8988T (cell line): ENCODE measurements at places on chromosomes 1 and 21.

- no peak for DNase-seq
Observed at GRCh38 chr1:111842411-111842810, 86.7 kb downstream of the DDX20 start.

DNA sequence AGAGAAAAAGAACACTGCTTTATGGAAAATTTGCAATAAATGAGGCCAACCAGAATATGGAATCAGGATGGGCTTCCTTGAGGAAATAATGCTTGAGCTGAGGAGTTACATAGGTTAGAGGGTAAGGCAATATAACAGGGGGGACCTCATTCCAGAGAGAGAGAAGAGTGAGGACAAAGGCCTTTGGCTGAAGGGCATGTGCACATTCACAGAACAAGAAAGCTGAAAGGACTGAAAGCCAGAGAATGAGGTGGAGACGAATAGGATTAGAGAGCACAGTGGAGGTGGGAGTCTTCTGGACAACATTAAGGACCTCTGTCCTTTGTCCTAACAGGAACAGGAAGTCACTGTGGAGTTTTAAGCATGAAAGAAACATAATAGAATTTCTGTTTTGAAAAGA is 60.7 kb upstream of the MROH9 start:
- DNase-seq: no peak

- DNase-seq: no peak
Observed at GRCh38 chr1:93322349-93322748, 23.4 kb upstream of the DR1 start.

GRCh38 chr1:6941786-6942185 is 156.5 kb downstream of the CAMTA1 start:
- DNase-seq: no peak

DNA sequence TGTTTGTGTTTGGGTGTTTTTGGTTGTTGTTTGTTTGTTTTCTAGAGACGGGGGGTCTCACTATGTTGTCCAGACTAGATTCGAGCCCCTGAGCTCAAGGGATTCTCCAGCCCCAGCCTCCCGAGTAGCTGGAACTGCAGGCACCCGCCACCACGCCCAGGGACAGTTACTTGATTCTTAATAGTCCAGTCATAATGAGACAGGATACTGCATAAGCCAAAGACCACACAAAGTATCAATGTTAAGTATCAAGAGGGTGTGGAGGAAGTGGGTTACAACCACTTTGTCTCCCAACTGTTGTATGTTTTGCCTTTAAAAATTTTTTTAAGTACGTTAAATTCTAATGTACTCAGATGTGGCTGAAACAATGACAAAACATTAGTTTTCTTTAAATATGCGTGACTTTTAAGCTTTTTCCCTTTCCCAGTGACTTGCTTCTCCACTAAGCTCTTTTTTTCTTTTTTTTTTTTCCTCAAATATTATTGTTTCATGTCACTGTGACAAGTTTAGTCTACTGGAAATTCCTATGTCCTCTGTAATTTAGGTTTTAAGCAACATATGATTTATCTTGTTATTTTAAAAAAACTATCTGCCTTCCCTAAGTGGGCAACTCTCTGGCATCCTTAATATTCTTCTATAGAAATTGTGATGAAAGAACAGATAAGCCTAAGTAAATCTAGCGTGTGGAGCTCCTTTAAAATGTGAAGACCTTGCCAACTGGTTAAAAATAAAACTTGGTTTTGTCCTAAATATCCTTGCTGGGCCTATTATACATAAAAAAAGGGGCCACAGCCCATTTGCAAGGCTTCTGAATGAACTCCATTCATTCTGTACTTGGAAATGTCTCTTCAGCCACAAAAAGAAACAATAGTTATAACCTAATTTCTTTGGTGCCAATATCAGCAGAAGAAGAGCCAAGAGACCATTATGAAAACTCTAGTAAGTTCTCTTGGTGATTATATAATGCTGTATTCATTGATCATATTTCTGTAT is 56.2 kb upstream of the DPH5 start:
- no peak for DNase-seq

DNA sequence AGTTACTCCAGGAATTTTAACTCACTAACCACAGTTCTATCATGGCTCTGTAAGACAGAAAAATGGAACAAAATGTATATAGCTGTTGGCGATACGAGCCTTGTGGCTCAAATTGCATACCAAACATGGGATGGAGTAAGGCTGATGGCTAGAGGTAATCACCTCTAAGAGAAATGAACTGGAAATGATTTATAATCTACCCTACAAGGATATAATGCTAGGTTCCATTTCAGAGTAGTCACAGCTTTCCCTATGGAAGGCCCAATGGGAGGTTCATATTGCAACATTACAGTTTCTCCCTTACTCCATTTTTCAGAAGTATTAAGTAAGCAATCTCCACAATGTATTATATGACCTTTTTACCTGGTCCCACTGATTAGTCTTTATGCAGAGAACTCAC is 61.6 kb downstream of the EDEM3 start:
- no peak for DNase-seq

DNA sequence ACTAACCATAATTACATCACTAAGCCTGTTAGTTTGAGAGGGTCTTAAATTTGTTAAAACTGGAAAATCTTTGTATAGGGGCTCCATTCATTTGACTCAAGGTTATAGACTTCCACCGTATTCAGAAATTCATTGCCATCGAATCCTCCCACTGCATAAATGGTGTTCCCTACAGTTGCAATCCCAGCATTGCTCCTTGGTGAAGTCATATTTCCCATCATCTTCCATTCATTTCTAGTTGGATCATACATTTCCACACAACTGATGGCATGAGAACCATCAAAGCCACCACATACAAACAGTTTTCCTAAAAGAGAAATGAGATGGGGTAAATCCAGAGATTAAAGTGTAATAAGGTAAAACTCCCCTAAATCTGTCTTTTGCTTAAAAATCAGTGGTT is 19.1 kb downstream of the IVNS1ABP start:
- no peak for DNase-seq

DNA sequence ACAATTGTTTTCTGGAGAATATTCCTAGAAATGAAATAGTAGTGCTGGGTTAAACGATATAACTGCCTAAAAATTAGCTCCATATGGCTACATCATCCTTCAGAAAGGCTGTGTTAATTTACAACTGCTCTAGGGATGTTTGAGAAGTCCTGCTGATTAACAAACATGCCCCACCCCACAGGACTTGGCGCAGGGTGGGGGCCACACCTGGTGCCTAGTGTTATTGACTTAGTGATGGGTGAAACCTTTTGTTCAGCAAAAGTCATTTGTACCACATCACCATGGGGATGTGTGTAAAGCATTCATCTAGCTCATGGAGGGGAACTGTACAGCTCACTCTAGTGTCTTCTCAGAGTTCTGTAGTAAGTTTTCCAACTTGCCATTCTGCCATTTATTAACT is 492.8 kb downstream of the CAMTA1 start:
- DNase-seq: no peak

DNA sequence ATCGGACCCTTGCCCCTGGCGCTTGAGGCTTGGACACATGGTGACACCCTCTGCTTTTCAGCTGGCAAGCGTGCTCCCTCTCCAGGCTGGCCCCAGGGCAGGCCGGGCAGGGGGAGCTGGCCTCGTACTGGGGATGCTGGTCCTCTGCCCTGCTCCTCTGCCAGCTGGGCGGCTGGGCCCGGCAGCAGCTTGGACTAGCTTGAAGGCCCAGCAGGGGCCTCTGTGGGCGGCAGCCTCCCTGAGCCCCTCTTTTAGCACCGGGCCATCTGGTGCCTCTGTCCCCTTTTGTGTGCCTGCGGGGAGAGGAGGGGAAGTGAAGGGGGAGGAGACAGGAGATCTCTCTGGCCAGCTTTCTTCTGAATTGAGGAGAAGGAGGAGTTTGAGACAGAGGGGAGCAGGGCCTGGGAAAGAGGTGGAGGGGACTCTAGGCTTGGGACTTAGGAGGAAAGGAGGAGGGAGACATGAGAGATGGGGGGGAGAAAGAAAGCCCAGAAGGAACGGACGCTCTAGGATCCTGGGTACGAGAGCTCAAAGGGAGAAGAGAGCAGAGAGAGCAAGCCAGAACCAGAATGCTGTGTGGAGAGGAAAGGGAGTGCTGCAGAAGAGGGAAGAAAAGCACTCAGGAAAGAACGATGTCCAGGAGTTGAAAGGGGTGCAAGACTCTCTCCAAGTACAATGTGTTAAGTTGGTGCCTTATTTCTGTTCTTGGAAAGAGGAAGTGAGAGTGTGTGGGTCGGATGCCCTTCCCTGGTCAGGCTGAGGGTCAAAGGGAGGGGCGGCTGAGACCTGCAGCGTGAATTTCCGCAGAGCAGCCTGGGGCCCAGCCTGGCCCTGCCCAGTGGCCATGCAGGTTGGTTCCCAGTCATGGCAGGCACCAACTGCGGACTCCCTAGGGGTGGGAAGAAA is 40.3 kb downstream of the IER5 start:
- DNase-seq: no peak

DNA sequence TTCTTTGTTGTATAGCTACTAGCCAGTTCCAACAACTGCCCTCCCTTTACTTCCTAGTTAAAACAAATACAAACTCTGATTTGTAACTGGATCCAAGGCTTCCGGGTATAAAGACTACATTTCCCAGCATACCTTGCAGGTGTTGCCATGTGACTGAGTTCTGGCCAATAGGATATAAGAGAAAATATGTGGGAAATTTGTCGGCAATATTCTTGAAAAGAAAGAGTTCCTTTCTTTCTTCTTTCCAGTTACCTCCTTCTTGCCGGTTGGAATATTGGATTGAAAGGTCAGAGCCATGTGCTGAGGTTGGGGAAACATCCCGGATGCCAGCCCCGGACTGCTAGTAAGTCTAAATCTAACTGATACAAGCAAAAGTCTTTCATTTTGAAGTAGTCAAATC is 23.0 kb upstream of the ZBTB40 start:
- no peak for DNase-seq

DNA sequence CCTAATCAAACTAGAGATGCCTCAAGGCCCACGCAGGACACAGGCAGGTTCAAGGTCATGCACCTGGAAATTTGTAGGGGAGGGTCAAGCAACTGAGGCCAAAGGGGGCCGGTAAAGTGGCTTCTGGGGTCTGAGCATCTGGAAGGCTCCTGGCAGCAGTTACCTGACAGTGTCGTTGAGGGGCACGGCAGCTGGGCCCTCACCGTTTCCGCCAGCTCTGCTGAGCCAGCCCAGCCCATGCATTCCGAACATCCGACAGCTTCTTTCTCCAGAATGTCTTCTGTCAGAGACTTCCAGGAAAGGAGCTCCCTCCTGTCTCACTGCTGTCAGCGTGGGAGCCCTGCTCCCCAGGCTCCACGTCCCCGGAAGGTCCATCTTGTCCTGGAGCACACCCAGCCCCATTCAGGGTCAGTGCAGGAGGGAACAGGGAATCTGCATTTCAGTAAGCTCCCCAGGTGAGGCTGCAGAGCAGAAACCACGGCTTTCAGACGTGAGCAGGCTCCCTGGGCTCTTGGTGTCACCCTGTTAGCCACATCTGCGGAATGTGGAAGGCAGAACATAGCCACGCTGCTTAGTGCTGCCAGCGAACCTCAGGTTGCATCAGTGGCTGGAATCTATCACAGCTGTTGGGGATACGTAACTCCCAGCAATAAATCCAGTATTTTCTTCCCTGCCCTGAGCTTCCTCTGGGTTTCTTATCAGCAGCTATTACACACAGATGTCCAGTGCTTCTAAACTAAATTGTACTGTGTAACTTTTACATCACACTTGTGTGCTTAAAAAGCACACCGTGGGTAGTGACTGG is 36.3 kb upstream of the FAM3B start:
- no peak for DNase-seq

DNA sequence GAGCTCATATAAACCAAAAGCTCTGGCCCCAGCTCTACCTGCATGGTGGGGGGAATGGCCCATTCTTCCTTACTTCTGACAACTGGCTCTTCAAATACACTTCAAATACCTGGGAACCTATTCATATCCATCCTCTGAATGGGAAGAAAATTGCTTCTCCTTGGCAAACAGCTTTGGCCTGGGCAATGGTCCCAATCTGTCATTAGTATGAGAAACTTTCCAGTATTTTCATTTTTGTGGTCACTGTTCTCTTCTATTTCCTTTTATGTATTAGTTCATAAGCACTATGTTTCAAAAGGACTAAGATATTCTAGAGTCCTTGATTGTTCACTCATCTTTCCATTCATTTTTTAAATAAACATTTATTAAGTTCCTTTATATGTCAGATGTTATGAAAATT is 5.2 kb upstream of the HSD3B2 start:
- DNase-seq: no peak

GRCh38 chr1:227938911-227939790 is 8.6 kb downstream of the WNT9A start:
- DNase-seq: no peak

GRCh38 chr1:102099916-102100315 is 103.2 kb upstream of the OLFM3 start:
- DNase-seq: no peak

DNA sequence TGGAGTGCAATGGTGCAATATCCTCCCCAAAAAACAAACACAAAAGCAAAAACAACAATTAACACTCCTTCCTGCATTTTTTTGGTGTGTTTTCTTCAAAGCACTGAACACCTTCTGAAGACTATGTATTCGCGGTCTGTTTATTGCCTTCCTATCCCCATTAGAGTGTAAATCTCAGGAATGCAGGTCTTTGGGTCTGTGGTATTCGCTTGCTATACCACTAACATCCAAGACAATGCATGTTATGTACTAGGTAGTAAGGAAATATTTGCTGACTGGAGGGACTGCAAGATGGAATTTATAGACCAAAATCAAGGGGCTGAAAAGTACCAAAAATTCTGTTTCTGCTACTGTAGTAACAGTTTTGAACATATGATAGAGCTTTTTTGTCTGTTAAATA is 299.4 kb downstream of the RYR2 start:
- no peak for DNase-seq

DNA sequence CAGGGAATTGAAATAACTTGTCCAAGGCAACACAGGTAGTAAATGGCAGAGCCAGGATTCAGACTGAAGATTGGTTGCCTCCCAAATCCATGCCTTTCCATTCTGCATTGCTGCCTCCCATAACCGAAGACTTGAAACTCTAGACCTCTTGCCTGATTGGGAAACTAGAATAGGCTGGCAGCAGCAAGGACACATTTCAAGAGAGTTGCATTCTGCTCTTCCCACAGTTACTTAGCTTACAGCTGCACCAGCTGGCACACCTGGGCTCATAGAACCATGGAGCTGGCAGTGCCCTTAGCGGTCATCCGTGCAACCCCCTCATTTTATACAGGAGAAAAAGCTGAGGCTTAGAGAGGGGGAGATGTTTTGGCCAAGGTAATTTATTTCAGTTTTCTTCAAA is 8.0 kb downstream of the TRNAU1AP start:
- no peak for DNase-seq

GRCh38 chr21:44687671-44688070 is 5.7 kb upstream of the KRTAP12-1 start:
- no peak for DNase-seq

- no peak for DNase-seq
Observed at GRCh38 chr1:6261615-6261995, 707 bp upstream of the GPR153 start.

DNA sequence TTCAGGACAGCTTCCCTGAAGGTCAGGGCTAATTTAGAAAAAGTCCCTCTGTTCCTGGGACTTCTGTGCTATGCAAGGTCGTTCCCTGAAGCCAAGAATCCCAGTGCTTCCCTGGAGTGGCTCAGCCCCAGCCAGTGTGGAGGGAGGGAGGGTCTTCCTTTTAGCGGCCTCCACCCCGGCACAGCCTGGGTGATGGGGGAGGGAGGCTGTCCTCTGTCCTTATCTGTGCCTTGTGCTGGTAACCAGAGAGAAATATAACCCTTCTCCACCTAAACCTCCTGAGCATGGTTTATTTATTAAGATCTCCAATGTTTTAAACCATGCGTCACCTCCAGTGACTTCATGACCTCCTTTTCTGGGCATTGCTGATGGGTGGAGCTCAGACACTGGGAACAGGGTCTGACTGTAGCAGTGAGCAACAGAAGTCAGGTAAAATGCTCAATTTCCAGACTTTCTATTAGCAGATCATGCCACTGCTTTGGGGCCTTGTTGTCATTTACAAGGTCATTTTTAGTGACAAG is 157.1 kb downstream of the DSCAM start:
- no peak for DNase-seq
